Stimulated activated naive CD4-positive, alpha-beta T cell treated with Interleukin-2 at 50 U/mL for 16 hours (primary cell): ENCODE measurements at places on chromosomes 2 and 18.
A peak's percentile ranks its signal among the peaks of the same experiment; 100 is the strongest.

- DNase-seq, result no peak
Measured at GRCh38 chr2:218717262-218717661, 6.6 kb downstream of the TTLL4 start.

DNA sequence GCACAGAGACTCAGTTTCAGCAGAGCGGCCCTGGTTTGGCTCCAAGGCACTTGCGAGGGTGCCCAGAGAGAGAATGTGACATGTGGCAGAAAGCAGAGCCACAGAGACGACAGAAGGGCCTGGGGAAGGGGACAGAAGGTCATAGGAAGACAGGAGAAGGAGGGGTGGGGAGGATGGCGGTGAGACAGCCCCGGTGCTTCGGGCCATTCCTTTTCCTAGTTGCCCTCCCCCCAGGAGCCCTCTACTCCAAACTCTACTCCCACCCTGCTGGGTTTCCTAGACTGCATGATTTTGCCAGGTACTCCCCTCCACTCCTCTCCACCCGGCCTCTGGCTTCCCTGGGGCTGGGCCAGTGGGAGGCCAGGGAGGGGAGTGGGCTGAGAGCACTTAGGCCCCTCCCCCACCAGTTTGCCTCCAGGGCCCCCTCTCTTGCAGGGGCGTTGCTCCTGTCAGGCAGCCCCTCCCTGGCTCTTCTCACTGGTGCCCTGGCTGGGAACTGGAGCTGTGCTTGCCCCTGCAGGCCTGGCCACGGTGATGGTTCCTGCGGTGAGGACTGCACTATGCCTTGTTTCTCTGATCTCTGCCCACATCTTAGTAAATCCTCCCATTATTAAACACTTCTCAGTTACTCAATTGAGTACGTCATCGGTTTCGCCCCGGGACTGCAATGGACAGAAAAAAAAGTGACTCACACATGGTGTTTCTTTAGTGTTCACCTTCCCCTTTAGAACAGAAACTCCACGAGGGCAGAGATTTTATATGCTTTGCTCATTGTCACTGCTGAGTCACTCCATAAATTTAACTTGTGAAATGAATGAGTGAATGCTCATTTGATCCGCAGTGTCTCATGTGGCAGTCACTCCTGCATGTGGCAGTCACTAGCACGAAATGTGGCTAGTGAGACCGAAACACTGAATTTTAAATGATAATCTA is 58.7 kb upstream of the SP3 start:
- DNase-seq, result peak; percentile 45

DNA sequence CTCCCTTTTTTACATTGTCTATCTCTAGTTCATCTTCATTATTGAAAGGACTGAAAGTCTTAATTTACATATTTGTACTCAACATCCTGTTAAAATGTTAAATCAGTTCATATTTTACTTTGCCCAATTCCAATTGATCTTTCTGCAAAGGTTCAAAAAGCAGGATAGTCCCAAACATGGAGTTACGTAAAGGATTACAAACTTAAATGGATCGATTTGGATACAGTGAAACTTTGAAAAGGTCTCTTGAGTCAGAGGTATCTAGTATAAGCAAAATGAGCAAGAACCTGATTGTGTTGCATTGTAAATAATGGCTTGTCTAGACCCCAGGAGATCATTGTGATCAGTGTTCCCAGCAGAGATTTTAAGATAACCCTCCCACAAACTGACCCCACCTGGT is 4.1 kb downstream of the DAPL1 start:
- DNase-seq, result no peak

DNA sequence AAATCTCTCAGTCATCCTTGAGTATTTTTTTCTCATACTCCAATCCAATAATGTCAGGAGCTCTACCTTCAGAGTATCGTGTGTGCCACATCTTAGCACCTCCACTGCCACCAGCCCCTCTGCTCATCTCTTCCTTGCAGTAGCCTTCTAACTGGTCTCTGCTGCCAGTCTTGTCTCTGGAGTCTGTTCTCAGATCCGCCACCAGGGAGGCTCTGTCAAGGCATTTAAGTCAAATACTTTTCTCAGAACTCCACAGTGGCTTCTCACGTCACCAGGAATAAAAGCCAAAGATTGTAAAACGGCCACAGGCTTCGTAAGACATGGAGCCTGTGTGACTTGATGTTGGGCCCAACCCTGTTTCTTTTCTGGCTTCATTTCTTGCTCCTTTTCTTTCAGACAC is 7.1 kb downstream of the UNC50 start:
- no peak for DNase-seq

GRCh38 chr2:212033888-212034287 is 504.7 kb downstream of the ERBB4 start:
- DNase-seq, result no peak

DNA sequence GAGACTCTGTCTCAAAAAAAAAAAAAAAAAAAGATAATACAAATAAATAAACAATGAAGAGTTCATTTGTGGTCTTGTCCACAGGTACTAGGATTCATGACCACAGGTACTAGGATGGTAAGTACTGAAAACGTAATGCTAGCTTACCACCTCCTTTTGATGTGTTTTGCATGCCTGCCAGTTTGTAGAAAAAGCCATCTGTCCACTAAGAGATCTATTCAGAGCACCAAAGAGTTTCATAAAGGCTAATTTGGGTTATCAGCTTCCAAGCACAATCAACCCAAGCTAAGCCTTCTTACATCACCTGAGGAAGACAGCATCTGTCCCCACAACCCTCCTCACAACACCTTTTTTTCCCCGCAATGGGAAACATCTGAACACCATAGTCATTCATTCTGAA is 477.2 kb downstream of the ZEB2 start:
- DNase-seq, result no peak

- DNase-seq, result no peak
Measured at GRCh38 chr18:78611869-78612268, 367.7 kb upstream of the SALL3 start.

- no peak for DNase-seq
Measured at GRCh38 chr2:30765876-30766470, 41.3 kb downstream of the CAPN13 start.

DNA sequence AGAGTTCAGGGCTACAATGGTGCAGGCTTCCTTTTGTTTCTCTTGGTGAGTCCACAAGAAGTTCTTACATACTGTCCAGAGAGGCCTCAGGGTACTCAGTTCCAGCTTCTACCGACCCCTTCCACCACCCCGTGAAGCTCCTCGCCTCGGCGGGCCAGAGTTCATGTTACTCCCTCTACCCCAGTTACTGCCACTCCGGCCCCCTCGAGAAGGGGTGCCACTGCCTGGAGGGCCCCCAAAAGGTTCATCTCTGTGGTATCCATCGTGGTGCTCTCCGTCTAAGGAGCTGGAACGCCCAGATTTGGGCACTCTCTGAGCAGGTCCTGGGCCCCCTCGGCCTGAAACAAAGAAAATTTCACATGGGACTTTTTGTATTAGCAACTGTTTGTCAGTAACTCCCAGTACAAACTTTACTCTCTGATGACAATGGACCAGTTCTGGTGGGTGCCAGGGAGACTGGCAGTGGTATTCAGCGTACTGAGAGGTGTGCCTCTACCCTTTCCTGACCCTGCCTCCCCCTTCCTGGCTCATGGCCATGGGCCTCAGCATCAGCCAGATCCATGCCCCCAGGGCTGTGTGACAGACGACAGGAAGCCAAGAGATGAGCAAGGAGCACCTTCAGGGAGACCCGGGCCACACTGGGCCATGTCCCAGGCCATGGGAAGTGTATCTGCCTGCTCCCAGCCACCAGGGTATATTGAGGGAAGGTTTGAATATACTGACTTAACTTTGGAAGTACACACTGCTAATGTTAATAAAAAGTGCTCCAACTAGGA is 5.1 kb downstream of the SFT2D3 start:
- no peak for DNase-seq

DNA sequence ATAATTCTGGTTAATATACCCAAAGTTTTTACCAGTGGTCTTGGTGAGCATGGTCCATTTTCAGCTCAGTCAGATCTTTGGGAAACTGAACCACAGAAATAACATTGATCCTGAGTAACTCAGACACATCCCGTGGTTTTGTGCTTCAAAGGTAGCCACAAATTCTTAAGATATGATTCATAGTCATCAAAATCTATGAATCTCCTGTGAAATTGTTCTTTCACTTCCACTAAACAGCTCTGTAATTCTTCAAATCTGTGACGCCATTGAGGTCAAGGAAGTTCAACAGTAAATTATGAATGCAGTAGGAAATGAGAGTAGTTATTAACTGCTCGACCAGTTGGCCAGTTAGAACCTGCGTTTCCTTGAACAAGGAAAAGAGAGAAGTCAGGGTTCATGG is 147.3 kb downstream of the IRS1 start:
- no peak for DNase-seq

GRCh38 chr18:5546660-5547059 is 2.9 kb upstream of the EPB41L3 start:
- no peak for DNase-seq

DNA sequence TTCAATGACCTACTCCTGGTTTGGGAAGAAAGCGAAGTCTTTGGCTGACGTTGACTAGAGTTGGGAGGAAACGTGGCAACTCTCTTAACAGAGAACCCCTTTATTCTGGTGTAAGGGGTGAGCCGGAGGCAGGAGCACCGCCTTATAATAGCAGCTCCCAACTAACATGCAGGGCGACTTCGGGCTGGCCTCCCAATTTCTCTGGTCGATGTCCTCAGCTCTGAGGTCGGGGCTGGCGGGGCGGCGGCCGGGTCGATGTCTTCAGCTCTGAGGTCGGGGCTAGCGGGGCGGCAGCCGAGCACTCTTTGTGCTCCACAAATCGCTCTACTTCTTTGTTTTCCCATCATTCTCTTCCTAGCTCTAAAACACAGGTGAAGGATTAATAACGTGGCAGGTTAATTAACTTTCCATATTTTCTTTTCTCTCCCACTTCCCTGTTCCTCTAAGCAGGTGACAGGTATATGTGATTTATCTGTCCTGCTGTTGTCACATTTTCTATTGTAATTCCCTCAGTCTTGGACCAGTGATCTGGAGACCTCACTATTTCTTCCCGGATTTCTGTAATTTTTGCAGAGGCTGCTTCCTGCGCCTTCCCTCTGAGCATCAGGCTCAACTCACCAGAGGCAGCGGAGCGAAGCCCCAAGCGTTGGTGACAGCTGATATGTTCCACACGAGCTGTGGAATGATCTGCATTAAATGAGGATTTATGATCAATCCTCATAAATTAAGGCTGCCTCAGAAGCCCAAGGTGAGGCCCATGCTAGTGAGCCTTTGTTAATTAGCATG is 64.3 kb downstream of the ACKR3 start:
- no peak for DNase-seq

DNA sequence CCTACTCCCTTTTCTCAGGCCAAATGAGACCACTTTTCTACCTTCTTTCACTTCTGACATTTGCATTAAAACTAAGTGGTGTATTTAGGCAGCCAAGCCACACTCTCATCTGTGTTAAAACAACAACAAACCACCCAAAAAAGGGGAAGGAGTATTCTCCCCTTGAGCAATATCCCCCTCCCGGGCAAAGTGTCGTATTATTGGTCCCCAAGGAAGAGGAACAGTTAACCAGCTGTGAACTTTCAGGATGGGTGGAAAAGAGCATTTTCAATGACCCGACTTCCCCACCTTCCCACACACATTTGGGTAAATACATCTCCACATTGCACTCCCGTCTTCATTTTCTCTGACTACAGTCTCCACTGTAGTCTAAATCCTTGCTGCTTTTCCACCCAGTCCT is 44.3 kb downstream of the FEZ2 start:
- DNase-seq, result no peak

DNA sequence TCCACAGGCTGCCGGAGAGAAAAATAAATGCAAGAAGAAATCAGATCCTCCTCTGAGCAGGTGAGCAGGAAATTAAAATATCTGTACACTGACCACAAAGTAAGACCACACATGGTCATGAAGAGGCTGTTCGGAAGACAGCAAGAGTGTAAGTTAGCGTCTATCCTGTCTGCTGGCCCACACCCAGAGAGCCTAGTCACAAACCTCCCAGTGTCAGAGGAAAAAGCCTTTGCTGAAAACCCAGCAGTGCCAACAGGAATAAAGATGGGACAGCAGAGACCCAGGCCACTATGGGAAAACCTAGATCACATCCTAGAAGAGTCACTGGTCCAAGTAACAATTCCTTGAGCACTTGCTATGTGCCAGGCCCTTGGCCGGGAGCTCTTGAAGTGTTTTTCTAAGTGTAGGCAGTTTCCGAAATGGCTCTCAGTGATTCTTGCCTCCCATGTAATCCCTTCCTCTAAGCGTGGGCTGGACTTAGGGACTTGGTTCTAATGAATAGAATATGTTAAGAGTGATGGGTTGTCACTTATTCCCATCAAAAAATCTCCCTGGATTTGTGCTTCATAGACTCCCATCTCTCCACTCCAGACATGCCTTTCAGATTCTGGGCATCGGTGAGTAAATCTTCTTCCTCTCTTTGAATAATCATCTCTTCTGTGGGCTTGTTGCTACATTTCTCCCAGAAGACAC is 110.9 kb upstream of the PKDCC start:
- DNase-seq, result no peak

GRCh38 chr2:53018825-53019425 is 748.7 kb upstream of the CHAC2 start:
- DNase-seq, result no peak

DNA sequence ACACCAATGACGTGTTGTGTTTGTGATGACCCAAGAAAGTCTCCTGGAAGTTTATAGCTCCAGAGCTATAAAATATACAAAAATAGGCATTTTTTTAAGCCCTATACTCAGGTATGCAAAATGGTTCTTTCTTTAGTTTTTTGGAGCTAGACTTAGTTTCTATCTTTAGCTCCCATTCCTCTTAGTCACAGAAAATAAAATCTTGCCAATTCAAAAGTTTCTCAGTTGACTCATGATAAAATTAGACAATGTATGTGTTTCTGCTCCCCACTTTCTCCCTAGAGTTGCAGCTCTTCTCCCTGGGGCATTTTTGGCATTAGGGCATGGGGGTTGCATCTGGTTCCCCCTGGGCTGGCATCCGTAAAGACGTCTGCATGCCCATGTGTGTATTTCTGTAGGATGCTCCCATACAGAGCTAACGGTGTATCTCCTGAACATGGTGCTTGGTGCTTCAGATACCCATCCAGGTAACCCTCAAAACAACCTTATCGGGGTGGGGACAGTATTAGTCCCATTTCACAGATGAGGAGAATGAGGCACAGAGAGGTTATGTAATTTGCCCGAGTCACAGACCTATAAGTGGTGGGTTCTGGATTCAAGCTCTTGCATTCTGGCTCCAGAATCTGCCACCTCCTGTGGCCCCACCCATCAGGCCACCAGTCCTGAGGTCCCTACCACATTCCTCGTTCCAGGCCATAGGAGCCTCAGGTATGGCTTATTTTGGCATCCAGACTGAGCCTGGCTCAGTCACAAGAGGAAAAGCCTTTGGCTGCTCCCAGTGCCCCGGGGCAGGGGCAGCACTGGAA is 43.1 kb upstream of the ASAP2 start:
- DNase-seq, result no peak
